Left ventricle myocardium inferior (tissue), 1 donor: ENCODE measurements at places on chromosomes 12 and 14. TPM values are rescaled to one million over a fixed set of nuclear protein-coding genes. Genes with fewer than 3 reads are reported as not detected.

DNA sequence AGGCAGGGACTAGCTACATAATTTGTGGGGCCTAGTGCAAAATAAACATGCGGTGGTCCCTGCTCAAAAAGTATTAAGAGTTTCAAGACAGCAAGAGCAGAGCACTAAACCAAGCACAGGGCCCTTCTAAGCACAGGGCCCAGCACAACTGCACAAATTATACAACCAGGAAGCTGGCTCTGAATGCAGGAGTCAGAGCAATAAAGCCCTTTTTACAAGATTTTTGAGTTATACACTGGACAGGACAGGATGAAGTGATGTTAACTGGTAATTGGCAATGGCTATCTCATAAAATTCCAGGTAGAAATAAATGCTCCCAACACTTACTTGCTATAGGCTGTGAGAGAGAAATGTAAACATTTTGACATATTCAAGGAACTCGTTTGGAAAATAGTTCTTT is 86.2 kb upstream of the GPHB5 start:
- H3K36me3 ChIP-seq, result peaks cover 5% of the 10 kb centered on the region
- H3K27me3 ChIP-seq, result no peaks in the 10 kb centered on the region
- no peak for DNase-seq
- no peak overlapping the region for H3K27ac ChIP-seq

DNA sequence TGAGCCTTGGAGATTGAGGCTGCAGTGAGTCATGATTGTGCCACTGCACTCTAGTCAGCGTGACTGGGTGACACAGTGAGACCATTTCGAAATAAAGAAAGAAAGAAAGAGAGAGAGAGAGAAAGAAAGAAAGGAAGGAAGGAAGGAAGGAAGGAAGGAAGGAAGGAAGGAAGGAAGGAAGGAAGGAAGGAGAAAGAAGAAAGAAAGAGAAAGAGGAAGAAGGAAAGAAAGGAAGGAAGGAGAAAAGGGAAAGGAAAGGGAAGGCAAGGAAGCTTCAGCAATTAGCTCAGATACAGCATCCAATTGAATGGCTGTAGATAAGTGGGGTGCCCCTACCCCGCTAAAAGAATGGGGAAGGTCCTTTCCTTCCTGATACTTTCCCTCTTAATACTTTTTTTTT is 9.5 kb upstream of the NAA30 start:
- H3K36me3 ChIP-seq, result no peaks in the 10 kb centered on the region
- H3K27me3 ChIP-seq, result no peaks in the 10 kb centered on the region

OR8S1 gene
- total RNA-seq, result not detected

SINHCAF gene
- 6.6 TPM for total RNA-seq

GDF3 gene
- 0.19 TPM for total RNA-seq

PRH2 gene
- not detected for total RNA-seq
